ENCODE measurements at places on chromosomes 2 and 18.

DNA sequence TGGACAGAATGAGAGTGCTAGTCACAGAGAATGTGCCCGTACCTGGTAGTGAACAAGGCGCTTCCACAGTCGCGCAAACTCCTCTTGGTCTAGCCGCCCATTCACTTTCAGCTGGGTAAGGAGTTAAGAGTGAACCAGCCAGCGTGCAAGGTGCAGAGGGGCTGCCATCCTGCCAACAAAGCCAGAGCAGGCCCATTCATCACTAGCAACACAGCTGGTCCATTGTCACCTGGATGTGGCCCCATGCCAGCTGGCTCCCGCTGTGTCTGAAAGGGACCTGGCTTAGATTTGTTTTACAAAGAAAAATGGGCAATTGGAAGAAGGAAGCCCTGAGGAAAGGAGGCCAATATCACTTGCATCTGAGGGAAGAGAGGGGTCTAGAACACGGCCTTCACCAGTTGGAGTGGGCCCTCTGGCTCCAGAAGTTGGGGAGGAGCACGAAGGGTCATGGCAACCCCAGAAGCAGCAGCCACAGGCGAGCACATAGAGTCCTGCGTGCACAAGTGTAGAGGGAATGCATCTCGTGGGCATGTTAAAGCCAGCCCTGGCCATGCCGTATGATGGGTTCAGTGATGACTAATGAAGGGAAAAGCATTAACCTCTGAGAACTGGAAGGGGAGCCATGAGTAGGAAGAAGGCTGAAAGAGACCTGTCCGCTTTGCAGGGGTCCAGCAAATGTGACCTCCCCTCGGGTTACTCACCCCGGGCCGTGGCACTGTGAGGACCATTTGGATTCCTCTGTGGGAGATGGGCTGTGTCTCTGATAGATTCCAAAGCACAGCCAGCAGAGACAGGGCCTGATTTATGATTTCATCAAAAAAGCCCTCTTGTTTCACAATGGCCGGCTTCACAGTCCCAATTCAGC, 70.6 kb downstream of the CAPN13 start:
- DNase-seq = no peak

DNA sequence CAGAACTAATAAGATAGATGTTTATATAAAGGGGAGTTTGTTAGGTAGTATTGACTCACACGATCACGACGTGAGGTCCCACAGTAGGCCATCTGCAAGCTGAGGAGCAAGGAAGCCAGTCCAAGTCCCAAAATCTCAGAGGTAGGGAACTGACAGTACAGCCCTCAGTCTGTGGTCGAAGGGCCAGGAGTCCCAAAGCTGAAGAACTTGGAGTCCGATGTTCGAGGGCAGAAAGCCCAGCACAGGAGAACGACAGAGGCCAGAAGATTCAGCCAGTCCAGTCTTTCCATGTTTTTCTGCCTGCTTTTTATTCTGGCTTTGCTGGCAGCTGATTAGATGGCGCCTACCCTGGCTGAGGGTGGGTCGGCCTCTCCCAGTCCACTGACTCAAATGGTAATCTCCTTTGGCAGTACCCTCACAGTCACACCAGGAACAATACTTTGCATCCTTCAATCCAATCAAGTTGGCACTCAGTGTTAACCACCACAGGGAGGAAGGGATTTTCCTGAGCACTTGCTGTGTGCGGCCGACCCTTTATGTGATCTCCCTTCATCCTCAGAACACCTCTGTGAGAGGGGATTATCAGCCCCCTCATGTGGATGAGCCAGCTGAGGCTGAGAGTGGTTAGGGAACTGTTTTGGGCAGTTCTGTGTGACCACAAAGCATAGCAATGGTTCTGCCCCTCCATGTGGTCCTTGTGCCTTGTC, 78.3 kb downstream of the RNF144A start:
- no peak for DNase-seq

DNA sequence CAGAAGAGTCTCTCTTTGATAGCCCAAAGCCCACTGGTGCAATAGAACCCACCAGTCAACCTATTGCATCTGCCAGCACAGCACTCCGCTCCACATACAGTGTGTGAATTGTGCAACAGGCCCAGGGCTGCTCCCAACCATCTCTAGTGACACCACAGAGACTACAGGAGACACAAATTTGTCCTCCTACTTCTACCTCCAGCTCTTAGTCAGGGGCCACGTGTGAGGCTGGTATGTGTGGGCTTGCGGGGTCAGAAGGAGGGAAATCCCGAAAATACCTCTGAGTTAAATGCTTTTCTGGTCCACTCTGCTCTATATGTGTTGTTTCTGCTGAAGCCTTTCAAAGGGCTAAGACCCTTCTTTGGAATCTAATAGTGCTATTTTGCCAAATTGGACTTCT, 18.0 kb downstream of the DGUOK start:
- DNase-seq = no peak

- DNase-seq = no peak
These were observed 101.4 kb downstream of the PTRHD1 start for GRCh38 chr2:24691806-24692205.

- peak; percentile 28 for DNase-seq
These were observed 127.4 kb downstream of the DPP4 start for GRCh38 chr2:161946489-161947107.

- no peak for DNase-seq
These were observed 84.0 kb downstream of the DYNAP start for GRCh38 chr18:54675076-54675475.

DNA sequence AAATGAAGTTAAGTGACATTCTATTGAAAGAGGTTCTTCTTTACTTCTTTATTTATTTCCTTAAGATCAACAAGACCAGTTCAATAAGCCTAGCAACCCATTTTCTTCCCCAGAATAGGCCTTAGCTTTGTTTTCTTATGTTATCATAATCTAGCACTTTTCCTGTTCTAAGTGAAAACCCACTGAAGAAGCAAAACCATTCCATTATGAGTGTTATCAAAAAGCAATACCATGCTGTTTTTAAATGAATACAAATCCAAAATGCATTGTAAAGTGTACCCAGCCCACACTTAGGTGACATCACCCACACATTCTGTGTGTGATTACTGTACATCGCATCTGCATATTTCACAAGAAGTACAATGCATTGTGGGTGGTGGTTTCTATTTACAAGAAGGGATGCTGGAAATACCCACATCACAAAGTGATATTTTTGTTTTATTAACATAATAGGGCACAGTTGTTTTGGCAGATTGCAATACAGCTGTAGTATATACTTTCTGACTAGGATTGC, 679.5 kb downstream of the KCNJ3 start:
- DNase-seq = no peak

GRCh38 chr2:175599966-175600831, 401.9 kb downstream of the LNPK start:
- DNase-seq = no peak
